ENCODE measurements at places on chromosomes 5 and 9. TPM values are rescaled to one million over a fixed set of nuclear protein-coding genes. Genes with fewer than 3 reads are reported as not detected.

DNA sequence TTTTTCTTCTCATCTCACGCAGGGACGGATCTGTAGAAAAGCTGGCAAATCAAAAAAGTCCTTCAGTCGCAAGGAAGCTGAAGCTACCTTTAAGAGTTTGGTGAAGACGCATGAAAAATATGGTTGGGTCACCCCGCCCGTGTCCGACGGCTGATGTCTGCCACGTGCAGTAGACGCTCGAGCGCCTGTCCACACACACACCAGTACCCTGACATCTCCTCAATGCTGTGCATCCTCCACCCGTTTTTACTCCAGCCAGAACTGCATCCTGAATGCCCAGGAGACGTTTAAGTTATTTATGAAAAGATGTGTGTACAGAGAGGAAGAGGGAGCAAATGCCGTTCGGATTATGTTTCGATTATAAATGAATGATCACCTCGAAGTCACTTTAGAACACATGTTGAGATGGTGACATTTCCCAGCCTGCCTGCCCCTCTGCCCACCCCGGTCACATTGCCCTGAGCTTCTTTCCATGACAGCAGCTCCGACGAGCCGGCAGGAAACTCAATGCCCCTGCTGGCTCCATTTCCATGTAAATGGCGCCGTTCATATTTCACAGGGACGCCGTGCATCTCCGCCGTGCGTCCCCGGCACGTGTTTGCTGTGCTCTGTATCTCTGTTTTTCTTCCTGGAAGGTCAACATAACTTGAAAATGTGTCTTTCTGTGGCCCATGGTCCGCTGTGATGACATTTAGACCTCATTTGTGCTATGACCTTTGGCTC lies 42.7 kb downstream of the UBE2QL1 start:
- no peak overlapping the region for H3K27ac ChIP-seq
- H3K27me3 ChIP-seq, result no peaks in the 10 kb centered on the region
- H3K36me3 ChIP-seq, result no peaks in the 10 kb centered on the region
- H3K4me1 ChIP-seq, result no peaks in the 10 kb centered on the region
- no peak for DNase-seq

IL31RA gene
- not detected for total RNA-seq

- H3K4me1 ChIP-seq, result no peaks in the 10 kb centered on the region
- DNase-seq, result no peak
- H3K36me3 ChIP-seq, result no peaks in the 10 kb centered on the region
- no peak overlapping the region for H3K4me3 ChIP-seq
These were observed 32.5 kb upstream of the OR2K2 start for GRCh38 chr9:111362526-111362925.

DNA sequence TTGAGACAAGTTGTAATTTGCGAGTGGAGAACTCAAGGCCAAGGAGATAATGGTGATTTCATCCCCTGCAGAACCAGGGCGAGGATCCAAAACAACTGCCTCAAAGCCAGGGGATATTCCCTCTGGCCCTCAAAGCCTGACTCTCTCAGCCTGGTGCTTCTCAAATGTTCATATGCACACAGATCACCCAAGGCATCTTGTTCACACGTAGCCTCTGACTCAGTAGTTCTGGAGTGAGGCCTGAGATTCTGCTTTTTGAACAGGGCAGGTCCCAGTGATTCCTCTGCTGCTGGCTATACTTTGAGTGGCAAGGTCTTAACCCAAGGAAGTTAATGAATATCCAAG lies 30.2 kb upstream of the WWC1 start:
- H3K27ac ChIP-seq, result no peak overlapping the region
- H3K36me3 ChIP-seq, result no peaks in the 10 kb centered on the region
- no peak overlapping the region for H3K4me3 ChIP-seq
- H3K4me1 ChIP-seq, result no peaks in the 10 kb centered on the region

SLC1A3 gene
- total RNA-seq, result 195 TPM

- H3K27ac ChIP-seq, result no peak overlapping the region
- DNase-seq, result peak; percentile 56
- H3K36me3 ChIP-seq, result no peaks in the 10 kb centered on the region
- H3K4me3 ChIP-seq, result no peak overlapping the region
These were observed 12.7 kb upstream of the DNAH5 start for GRCh38 chr5:13957032-13957645.

DNA sequence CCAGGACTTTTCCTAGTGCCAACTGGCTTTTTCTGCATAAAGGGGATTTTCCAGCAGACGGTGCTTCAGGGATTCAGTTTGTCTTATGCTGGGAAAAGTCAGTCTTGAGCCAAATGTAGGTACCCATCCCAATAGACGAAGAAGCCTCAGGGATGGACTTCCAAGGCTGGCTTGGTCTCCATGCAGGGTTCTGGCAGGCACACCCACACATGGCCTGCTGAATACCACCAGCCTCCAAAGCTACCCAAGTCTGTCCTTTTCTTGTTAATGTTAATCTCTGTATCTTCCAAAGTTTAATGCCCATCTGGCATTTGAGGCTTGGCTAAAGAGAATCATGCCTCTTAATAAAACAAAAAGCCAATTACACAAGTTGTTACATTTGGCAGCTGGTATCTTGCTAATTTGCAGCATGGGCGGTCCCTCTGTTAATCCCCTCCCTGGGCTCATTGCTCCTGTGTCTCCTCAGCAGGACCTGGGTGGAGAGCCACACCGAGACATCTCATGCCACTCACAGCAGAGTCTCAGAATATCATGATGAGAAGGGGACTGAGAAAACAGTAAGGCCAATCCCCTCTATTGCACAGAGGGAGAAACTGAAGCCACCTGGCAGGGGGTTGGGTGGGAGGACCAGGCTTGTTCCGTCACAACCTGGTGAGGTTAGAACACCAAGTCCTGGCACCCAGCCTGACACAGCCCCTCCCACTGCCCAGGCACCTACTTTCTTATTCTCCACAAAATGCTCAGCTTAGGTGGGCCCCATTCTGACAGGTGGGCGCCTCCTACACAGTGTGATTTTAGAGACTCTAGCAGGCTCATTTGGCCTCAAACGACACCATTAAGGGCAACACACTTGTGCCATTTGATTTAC lies 243.2 kb downstream of the FSTL4 start:
- no peak overlapping the region for H3K27ac ChIP-seq
- no peak overlapping the region for H3K4me3 ChIP-seq
- peaks cover 17% of the 10 kb centered on the region for H3K4me1 ChIP-seq
- no peaks in the 10 kb centered on the region for H3K36me3 ChIP-seq

- H3K4me1 ChIP-seq, result peaks cover 20% of the 10 kb centered on the region
- H3K4me3 ChIP-seq, result no peak overlapping the region
- no peak overlapping the region for H3K27ac ChIP-seq
- no peaks in the 10 kb centered on the region for H3K27me3 ChIP-seq
- DNase-seq, result no peak
These were observed 32.7 kb upstream of the GNE start for GRCh38 chr9:36290996-36291395.

DNA sequence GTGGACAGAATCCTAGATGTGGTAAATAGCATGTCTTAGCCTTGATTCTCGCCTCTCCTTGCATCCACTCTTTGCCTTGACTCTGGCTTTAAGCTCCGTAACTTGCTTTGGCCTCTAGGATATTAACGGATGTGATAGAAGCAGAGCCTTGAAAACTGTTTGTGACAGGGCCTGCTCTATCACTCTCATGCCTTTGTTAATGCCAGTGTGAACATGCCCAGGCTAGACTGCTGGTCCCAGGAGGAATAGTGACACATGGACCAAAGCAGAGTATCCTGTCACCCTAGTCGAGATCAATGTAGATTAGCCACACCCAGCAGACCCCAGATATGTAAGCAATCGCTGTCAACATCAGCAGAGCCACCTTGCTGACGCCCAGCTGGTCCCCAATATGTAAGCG lies 109.9 kb upstream of the C9orf72 start:
- H3K36me3 ChIP-seq, result no peaks in the 10 kb centered on the region
- DNase-seq, result no peak
- H3K4me1 ChIP-seq, result no peaks in the 10 kb centered on the region
- H3K27ac ChIP-seq, result no peak overlapping the region

DNA sequence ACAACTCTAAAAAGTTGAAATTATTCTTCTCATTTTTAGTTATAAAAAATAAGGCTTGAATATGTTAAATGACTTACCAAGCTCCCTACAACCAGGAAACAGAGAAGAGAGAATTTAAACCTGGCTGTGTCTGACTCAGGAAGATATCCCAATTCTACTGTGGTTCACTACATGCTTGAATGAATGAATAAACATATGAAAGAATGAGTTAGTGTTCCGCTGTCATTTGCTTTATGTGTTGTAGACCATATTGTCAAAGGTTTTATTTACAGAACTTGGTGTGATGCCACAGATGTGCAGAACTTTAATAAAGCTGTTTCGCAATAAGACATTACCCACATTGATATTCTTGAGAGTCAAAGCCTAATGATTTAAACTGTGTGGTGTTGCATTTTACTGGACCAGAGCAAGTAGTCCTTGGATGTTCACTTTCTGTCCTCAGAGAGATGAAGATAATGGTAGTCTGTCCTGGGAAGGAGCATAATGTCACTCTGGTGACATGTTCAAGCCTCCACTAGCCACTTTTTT lies 313.2 kb downstream of the TRIM32 start:
- no peaks in the 10 kb centered on the region for H3K27me3 ChIP-seq
- no peak overlapping the region for H3K4me3 ChIP-seq
- H3K36me3 ChIP-seq, result no peaks in the 10 kb centered on the region
- no peak for DNase-seq

DNA sequence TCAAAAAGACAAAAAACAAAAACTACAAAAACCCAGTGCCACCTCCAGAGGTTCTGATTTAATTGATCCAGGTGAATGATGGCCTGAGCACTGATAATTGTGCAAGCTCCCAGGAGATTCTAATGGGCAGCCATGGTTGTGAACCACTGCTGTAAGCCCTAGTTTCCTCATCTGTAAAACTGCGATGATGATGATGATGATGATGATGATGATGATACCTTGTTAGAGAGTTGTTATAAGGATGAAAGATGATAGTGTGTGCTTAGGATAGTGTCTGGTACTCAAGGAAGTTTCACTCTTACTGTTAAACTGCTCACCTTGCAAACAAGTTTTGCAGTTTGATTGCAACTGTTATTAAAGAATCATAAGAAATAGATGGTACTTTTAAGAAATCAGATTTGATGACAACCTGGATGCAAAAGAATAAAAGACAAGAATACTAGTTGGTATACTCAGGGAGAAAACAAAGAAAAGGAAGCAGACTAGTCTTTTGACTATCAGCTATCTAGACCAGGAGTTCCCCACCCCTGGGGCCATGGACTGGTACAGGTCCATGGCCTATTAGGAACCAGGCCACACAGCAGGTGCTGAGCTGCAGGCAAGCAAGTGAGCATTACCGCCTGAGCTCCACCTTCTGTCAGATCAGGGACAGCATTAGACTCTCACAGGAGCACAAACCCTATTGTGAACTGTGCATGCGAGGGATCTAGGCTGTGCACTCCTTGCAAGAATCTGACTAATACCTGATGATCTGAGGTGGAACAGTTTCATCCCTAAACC lies 98.0 kb downstream of the OR2K2 start:
- no peaks in the 10 kb centered on the region for H3K36me3 ChIP-seq
- no peaks in the 10 kb centered on the region for H3K4me1 ChIP-seq
- no peak overlapping the region for H3K27ac ChIP-seq
- H3K27me3 ChIP-seq, result no peaks in the 10 kb centered on the region

DNA sequence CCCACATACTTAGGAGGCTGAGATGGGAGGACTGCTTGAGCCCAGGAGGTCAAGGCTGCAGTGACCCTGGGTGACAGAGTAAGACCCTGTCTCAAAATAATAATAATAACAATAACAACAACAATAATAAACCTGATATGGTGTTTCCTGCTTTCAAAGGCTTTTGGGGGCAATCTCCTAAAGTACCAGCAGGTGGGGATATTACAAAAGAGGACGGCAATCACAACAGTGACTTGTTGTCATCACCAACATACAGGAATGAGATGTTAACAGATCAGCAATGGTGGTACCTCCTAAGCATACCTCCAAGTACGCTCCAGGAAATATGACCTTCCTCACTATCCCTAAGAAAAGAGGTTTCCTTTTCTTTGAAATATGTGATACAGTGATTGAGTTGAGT lies 91.1 kb upstream of the RNF180 start:
- H3K36me3 ChIP-seq, result no peaks in the 10 kb centered on the region
- peak; percentile 52 for DNase-seq
- H3K4me1 ChIP-seq, result no peaks in the 10 kb centered on the region
- no peaks in the 10 kb centered on the region for H3K27me3 ChIP-seq
- no peak overlapping the region for H3K27ac ChIP-seq
- H3K4me3 ChIP-seq, result no peak overlapping the region

LURAP1L gene
- not detected for total RNA-seq

- H3K4me1 ChIP-seq, result no peaks in the 10 kb centered on the region
- H3K4me3 ChIP-seq, result no peak overlapping the region
- no peak overlapping the region for H3K27ac ChIP-seq
- H3K27me3 ChIP-seq, result no peaks in the 10 kb centered on the region
- DNase-seq, result no peak
These were observed 55.3 kb upstream of the EXOC3 start for GRCh38 chr5:387491-388265.

GRCh38 chr9:16726029-16726428 lies 144.4 kb downstream of the BNC2 start:
- no peaks in the 10 kb centered on the region for H3K27me3 ChIP-seq
- no peak for DNase-seq
- H3K4me3 ChIP-seq, result no peak overlapping the region
- no peaks in the 10 kb centered on the region for H3K4me1 ChIP-seq
- H3K27ac ChIP-seq, result no peak overlapping the region

DNA sequence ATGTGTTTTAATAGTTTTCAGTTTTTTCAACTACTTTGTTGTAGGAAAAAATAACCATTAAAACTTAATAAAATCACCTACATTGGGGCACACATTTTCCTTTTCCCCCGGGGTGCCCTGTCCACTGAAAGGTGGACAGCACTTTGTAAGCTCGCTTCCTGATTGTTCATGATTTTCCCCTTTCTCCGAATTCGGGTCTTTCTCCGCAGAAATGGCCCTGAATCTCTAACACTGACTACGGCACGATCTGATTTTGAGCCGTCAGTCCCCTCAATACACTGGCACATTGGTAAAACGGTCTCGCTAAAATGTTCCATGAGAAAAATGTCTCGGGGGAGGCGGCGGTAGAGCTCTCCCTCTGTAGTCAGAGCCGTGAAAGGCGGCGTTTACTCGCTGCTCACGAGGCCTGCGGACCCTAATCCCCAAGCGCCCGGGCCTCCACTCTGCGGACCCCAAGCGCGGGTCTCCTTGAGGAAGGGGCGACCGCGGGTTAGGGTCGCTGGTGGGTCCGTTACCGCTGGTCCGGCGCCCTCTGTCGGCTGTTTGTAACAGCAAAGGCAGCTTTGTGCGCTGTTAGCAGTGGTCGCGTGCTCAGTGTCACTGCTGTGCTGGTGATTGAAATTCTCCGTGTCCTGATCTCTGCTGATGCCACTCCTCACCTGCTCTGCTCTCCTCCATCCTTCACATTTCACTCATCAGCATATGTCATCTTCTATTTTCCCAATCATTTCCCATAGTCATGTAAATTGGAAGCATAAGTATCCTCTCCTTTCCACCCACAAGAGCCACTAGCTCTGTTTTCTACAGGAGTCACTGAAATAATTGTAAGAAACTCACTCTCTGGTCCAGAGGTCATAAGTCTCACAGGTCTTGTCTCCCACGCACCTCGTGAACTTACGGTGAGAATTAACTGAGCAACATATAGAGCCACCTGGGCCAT lies 10.8 kb upstream of the IFNA2 start:
- H3K27ac ChIP-seq, result no peak overlapping the region
- DNase-seq, result no peak
- no peaks in the 10 kb centered on the region for H3K27me3 ChIP-seq
- H3K36me3 ChIP-seq, result no peaks in the 10 kb centered on the region
- peak overlapping the region; percentile 37 for H3K4me3 ChIP-seq
